Epithelial cell of umbilical artery (primary cell): ENCODE measurements at places on chromosomes 6 and 20. TPM values are rescaled to one million over a fixed set of nuclear protein-coding genes. Genes with fewer than 3 reads are reported as not detected.

Gene PLCB4
- 1.6 and 3.6 TPM in 2 replicates for total RNA-seq

Gene OR2H2
- total RNA-seq, result not detected in 2 replicates

Gene ENPP4
- total RNA-seq, result 9.7 and 9.9 TPM in 2 replicates

Gene ESR1
- total RNA-seq, result 0.30 TPM in 1 of 2 replicates, not detected in the other

Gene RSPO4
- total RNA-seq, result not detected in 2 replicates

Gene LRFN2
- not detected in 2 replicates for total RNA-seq

Gene TRIM15
- total RNA-seq, result not detected in 2 replicates

Gene SLC17A3
- not detected in 2 replicates for total RNA-seq

Gene ARFGEF2
- 34.1 and 42.4 TPM in 2 replicates for total RNA-seq

Gene ABT1
- 24.7 and 26.6 TPM in 2 replicates for total RNA-seq

Gene HLA-DQB1
- total RNA-seq, result not detected in 2 replicates

Gene QRSL1
- 10.7 and 13.1 TPM in 2 replicates for total RNA-seq

Gene PRPH2
- total RNA-seq, result under 0.01 and 0.30 TPM in 2 replicates

Gene C20orf144
- 0.32 TPM in 1 of 2 replicates, not detected in the other for total RNA-seq

Gene MCCD1
- not detected in 2 replicates for total RNA-seq

Gene RAET1L
- not detected in 2 replicates for total RNA-seq

Gene ABHD16B
- total RNA-seq, result not detected in 2 replicates

Gene SLC4A11
- 1.9 and 2.0 TPM in 2 replicates for total RNA-seq

Gene ECT2L
- total RNA-seq, result 0.32 TPM in 1 of 2 replicates, not detected in the other

Gene WFDC12
- total RNA-seq, result not detected in 2 replicates

Gene CNR1
- total RNA-seq, result not detected in 2 replicates

Gene SMLR1
- total RNA-seq, result not detected in 2 replicates

Gene CCM2L
- total RNA-seq, result 5.5 and 9.1 TPM in 2 replicates

Gene ENPP5
- total RNA-seq, result not detected in 2 replicates

Gene C20orf141
- not detected in 2 replicates for total RNA-seq

Gene UBD
- 0.32 and 1.2 TPM in 2 replicates for total RNA-seq

Gene GSTA2
- total RNA-seq, result not detected in 2 replicates

Gene RBM24
- 0.30 and 1.3 TPM in 2 replicates for total RNA-seq

Gene SIRT5
- 6.8 and 11.1 TPM in 2 replicates for total RNA-seq

Gene C6orf132
- under 0.01 TPM in 1 of 2 replicates, not detected in the other for total RNA-seq

Gene NCOA5
- 10.4 and 10.9 TPM in 2 replicates for total RNA-seq

Gene HCRTR2
- not detected in 2 replicates for total RNA-seq

Gene CLIC1
- total RNA-seq, result 865 and 1,138 TPM in 2 replicates

Gene SNX5
- total RNA-seq, result 101 and 133 TPM in 2 replicates

Gene OPRL1
- total RNA-seq, result 0.61 and 2.3 TPM in 2 replicates

Gene PI16
- total RNA-seq, result not detected in 2 replicates

Gene F13A1
- not detected in 2 replicates for total RNA-seq

Gene RAD21L1
- total RNA-seq, result 0.15 TPM in 1 of 2 replicates, not detected in the other

Gene TSPO2
- total RNA-seq, result not detected in 2 replicates

Gene SPATA25
- 0.61 and 0.97 TPM in 2 replicates for total RNA-seq

Gene CLDN20
- 0.30 TPM in 1 of 2 replicates, not detected in the other for total RNA-seq

Gene HCK
- total RNA-seq, result not detected in 2 replicates

Gene CDKN1A
- total RNA-seq, result 137 and 142 TPM in 2 replicates

Gene HSPA12B
- 3.9 and 16.3 TPM in 2 replicates for total RNA-seq

Gene STK4
- 24.0 and 34.8 TPM in 2 replicates for total RNA-seq

Gene PTCHD4
- total RNA-seq, result 0.76 and 2.9 TPM in 2 replicates

Gene STMND1
- not detected in 2 replicates for total RNA-seq
